Memory B cell (primary cell): ENCODE measurements at places on chromosomes 16 and 17.

GRCh38 chr16:4116325-4117249 is at the start of gene ADCY9:
TSS of gene ADCY9 (minus strand) at chr16:4116442. CDS start at chr16:4115442, 1,000 bp downstream.
- peak; percentile 46 for DNase-seq

- no peak for DNase-seq
Observed at GRCh38 chr17:74235911-74236371, 22.6 kb downstream of the TTYH2 start.

DNA sequence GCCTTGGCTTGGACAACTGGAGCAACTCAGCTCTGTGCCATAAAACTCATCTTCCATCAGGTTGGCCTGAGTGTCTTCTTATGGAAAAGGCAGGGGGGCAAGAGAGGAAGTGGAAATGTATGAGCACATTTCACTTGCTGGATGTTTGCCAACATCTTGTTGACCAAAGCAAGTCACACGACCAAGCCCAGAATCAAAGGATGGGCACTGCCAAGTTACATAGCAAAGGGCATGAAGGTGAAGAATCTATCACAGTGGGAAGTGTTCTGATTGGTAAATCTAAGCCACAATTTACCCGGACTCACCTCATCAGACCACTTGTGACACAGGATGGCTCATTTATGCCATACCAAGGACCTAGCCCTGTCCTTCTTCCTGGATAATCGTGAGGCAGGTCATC is 310.5 kb upstream of the IRX5 start:
- no peak for DNase-seq

DNA sequence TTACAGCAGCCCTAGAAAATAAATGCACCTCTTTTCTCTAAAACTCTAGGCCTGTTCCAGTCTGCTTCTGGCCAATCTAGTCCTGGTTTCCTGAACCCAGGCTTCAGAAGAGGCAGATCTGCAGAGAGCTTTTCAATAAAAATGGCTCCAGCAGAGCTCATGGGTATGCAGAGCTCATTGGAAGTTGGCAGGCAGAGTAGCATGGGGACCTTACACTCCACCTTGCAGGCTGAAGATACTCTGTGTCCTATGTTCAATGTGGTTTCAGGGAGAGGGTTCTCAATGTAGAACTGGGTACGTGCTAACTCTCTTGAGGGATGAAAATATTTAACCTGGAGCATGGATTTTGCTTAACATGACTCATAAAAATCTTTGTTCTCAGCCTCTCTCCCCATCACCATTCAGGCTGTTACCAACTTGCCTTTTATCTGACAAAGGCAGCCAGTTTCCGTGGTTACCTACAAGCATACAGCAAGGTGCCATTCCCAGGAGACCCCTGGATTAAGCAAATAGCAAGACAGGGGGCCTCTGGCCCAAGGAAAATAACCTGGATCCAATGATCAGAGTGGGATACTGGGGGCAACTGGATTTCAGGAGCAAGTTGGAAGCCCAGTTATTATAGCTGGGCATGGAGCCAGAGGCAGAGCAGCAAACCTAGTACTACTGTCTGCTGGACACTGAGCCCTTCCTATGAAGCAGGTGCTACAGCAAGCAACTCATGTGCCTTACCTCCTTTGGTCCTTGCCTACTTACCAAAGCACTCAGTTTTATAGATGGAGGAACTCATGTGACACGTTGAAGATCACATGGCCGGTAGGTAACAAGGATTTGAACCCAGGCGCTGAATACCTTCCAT is 98.2 kb upstream of the DHX40 start:
- DNase-seq, result no peak

GRCh38 chr16:81913222-81913621 is 98.0 kb downstream of the SDR42E1 start:
- no peak for DNase-seq

DNA sequence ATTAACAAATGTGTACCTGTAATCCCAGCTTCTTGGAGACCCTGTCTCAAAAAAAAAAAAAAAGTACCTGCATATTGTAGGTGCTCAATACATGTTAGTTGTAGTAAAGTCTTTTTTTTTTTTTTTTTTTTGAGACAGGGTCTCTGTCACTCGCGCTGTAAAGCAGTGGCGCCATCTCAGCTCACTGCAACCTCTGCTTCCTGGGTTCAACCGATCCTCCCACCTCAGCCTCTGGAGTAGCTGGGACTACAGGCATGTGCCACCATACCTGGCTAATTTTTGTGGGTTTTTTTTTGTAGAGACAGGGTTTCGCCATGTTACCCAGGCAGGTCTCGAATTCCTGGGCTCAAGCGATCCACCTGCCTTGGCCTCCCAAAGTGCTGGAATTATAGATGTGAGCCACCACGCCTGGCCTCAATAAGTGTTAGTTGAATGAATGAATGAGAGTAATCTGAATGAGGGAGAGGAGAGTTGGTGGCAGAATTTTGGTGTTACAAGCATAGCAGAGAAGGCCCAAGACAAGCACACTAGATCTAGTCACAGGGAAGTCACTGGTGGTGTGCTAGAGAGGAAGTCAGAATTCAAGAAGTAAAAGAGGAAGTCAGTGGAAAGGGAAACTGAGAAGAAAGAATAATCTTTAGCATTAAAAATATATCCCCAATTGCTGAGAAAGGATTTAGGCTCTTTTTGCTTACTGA is 9.4 kb upstream of the MYL4 start:
- peak; percentile 51 for DNase-seq

GRCh38 chr17:56172517-56172982 is 19.3 kb downstream of the ANKFN1 start:
- no peak for DNase-seq

- no peak for DNase-seq
Observed at GRCh38 chr17:62617894-62618472, 9.5 kb upstream of the MRC2 start.

- no peak for DNase-seq
Observed at GRCh38 chr17:69451416-69452394, 37.2 kb downstream of the MAP2K6 start.

DNA sequence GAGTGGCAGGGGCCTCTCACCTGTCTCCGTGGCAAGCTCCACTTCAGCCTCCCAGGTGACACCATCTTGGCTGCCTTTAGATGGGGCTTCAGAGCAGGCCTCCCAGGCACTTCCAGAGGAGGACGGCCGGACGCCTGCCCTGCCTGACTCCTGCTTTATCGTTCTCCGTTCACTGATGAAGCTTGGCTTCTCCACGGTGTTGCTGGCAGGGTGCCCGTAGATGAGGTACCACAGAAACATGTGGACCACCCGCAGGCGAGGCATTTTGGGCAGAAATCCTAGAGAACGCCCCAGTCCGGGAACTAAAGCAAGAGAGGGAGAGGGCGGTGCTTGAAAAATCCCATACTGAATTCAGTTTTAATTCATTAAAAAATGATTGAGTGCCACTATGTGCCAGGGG is 54.5 kb downstream of the GTF3C1 start:
- no peak for DNase-seq

DNA sequence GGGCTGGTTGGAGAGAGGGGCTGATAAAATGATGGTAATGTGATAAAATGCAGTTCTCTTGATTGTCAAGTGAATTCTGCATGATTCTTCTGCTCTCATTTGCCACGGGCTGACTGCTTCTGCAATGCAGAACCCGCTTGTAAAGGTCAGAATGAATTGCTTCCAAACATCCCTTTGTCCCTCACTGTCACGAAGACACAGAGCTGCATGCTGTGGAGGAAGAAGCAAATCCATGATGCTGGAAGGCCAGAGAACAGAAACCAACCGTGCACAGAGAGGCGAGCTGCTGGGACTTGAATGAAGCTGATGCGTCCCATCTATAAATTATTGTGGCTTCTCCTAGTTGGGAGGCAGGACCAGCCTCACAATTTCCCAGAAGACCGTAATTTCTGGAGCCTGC is 171.6 kb downstream of the PRKCB start:
- DNase-seq, result no peak

- no peak for DNase-seq
Observed at GRCh38 chr17:59607061-59607460, 12.6 kb upstream of the CLTC start.

DNA sequence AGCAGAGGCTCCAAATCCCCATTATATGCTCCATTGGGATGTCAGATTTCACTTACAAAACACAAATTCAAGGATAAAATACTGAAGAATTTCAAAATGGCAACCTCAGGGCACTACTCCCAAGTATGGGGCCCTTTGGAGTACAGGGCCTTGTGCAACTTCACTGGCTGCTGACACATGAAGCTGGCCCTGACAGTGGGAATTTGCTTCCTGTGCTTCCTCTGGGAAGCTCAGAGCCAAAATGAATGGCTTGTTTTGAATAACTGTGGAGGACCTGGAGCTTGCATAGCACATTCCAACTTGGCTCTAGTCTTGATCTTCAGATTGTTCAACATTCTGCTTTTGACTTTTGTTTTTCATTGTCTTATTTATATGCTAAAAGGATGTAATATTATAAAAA is 52.3 kb upstream of the HNF1B start:
- DNase-seq, result no peak

GRCh38 chr17:11539637-11540036 is 58.6 kb upstream of the DNAH9 start:
- DNase-seq, result no peak

GRCh38 chr17:792277-792676 is 10.1 kb downstream of the MRM3 start:
- no peak for DNase-seq

DNA sequence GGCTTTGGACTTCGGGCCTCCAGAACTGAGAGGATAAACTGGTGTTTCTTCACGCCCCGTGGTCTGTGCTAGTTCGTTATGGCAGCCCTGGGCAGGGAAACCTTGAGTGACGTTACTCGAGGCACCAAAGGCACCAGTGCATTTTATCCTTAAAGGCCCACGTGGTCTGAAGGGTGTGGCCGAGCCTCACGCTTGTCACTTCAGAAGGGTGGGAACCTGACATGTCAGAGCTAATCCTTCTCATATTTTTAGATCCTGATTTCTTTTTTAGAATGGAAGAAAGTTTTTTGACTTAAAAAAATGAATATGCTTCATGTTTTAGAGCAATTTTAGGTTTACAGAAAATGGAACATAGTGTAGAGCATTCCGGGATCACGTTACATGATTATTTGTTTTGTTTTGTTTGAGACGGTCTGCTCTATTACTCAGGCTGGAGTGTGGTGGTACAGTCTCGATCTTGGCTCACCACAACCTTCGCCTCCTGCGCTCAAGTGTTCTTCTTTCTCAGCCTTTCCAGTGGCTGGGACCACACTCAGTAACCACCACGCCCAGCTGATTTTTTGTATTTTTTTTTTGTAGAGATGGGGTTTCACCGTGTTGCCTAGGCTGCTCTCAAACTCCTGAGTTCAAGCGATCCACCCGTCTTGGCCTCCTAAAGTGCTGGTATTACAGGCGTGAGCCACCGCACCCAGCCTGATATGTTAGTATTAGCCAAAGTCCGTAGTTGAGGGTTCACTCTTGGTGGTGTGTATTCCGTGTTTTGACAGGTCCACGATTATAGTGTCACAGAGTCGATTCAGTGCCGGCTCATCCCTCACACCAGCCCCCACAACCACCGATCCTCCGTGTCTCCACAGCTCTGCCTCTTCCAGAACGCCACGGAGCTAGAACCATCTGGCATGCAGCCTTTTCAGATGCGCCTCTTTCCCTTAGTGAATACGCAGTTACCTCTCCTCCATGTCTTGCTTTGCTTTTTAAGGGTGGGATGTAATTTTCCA is 47.9 kb downstream of the RAB11FIP3 start:
- DNase-seq, result no peak

GRCh38 chr16:73616770-73617169 is 568.8 kb upstream of the ZFHX3 start:
- DNase-seq, result no peak

DNA sequence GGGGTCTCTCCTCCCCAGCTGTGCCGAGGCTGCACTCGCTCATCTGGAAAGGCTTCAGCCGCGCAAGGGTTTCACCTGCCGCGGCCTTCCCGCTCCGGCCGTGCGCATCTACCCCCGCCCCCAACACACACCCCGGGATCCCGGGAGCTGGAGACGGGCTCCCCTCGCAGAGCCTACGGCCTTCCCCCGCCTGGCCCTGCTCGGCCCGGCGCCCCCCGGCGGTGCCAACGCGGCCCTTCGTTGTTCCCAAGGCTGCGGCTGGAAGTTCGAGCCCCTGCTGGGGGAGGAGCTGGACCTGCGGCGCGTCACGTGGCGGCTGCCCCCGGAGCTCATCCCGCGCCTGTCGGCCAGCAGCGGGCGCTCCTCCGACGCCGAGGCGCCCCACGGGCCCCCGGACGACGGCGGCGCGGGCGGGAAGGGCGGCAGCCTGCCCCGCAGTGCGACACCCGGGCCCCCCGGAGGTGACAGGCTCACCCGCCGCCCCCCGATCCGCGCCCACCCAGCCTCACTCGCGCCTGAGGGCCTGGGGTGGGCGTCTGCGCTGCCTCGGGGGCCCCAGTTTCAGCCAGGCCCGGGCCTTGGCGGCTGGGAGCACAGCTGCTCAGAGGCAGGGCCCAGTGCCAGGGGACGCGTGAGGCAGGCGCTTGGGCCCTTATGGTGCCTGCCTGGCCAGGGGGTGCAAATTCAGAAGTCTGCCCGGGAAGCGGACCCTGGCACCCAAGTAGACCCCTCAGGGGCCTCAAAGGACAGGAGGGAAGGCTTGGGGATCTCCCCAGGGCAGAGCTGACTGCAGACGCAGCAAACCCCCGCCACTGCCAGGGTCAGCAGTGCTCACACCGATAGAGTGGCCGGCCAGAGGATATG is 11.2 kb downstream of the GALK1 start:
- peak; percentile 83 for DNase-seq

DNA sequence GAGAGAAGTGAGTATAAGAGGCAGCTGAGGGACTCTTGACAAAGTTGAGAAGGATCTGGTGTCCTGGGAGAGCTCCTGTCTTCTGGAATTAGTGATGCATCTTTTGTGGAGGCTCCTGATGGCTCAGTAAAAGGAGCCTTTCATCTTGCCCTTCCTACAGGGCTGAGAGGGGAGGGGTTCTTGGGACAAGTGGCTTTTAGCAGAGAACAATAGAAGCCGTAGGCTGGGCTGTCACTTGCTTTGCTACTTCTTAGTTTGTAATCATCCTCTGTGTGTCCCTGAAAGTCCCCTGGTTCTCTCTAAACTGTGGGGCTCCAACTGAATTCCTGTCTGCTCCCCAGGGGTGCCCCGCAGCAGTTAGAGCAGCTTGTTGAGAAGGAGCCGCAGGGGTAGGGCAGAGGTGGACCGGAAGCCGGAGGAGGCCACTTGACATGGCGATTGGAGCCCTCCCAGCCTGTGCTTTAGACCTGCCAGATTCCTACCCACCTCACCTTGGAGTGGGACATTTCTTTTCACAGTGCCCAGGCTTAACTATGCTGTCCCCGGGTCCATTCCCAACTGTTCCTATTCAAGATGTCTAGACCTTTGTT is 85.1 kb downstream of the PRKCA start:
- DNase-seq, result no peak

- no peak for DNase-seq
Observed at GRCh38 chr16:11857161-11857560, 5.8 kb upstream of the RSL1D1 start.
